ENCODE measurements at places on chromosomes 13 and 19. TPM values are rescaled to one million over a fixed set of nuclear protein-coding genes. Genes with fewer than 3 reads are reported as not detected.

DNA sequence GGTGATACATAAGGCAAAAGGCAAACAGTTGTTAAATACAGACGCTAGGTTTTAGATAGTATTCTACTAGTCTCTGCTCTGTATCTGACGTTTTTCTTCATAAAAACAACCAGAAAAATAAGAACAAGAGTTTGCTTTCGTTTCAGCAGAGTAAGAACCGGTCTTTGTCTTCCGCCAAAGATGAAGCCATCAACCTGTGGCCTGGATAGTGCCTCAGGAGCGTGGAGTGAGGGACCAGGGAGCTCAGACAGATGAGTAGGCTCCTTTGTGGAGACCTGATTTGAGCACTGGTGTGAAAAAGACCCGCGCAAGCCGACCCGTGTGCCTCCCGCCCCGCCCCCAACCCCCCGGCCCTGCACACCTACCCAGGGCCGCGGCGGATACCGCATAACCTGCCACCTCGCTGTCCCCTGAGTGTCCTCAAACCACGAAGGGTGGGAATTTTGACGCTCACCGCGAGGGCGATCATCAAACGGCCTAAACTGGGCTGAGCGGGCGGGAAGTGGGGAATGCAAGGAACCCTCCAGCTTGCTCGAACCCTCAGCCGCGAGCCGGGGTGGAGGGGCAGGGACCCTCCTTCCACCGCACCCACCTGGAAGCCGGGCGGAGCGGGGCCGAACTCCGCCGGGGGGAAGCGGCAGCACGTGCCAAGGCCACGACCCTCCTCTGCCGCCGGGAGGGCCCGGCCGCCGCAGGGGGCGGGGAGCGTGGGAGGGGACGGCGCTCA is 866 bp upstream of the LMO7 start:
- peak; percentile 27 for DNase-seq

- DNase-seq, result no peak
Observed at GRCh38 chr19:52138278-52138982, 1.3 kb downstream of the ZNF616 start.

- no peak for DNase-seq
Observed at GRCh38 chr13:40408602-40409001, 257.8 kb downstream of the FOXO1 start.

DNA sequence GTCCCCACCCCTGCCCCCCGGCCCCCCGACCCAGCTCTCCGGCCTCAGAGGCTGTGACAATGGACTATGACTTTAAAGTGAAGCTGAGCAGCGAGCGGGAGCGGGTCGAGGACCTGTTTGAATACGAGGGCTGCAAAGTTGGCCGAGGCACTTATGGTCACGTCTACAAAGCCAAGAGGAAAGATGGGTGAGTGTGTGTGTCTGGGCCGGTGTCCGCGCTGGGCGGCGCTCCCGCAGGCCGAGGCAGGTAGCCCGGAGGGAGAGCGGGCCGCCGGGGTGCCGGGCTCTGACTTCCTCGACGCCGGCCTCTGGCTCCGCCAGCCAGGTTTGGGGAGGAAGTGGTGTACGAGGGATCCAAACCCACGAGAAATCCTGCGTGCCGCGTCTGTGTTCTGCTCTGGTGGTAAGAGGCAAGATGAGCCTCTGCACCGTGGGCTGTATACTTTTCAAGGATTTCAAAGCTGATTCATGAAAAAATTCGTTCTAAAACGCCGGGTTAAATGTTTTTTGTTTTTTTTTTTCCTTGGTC is 718 bp downstream of the CDK8 start:
- DNase-seq, result peak; percentile 29

GRCh38 chr19:40177286-40178070 is 13.7 kb upstream of the MAP3K10 start:
- no peak for DNase-seq

GRCh38 chr19:41363371-41363752 is 587 bp downstream of the B9D2 start:
- DNase-seq, result no peak

The CCNA1 gene
- total RNA-seq, result 10.2 TPM

The ATXN8OS gene
- total RNA-seq, result 1.6 TPM

The KLF1 gene
- 0.41 TPM for total RNA-seq

The DHDH gene
- total RNA-seq, result not detected
